ENCODE measurements at places on chromosomes 12 and 14.

- DNase-seq: no peak
Observed at GRCh38 chr14:75717729-75718128, 56.7 kb downstream of the TTLL5 start.

GRCh38 chr12:11981121-11981733, 89.5 kb upstream of the BCL2L14 start:
- peak; percentile 9 for DNase-seq

DNA sequence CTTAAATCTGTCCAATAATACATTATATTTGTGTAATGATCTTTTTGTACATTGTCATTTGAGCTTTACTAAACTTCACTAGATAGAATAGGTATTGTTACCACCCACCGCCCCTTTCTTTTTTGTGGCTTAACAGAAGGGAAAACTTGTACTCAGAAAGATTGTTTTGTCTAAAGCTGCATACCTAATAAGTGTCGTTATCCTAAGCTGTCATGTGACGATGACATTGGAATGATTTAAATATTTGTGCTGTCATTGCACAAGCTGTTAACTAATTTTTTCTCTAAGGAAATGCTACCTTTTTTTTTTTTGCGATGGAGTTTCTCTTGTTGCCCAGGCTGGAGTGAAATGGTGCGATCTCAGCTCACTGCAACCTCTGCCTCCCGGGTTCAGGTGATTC, 3.6 kb downstream of the DIP2B start:
- no peak for DNase-seq

DNA sequence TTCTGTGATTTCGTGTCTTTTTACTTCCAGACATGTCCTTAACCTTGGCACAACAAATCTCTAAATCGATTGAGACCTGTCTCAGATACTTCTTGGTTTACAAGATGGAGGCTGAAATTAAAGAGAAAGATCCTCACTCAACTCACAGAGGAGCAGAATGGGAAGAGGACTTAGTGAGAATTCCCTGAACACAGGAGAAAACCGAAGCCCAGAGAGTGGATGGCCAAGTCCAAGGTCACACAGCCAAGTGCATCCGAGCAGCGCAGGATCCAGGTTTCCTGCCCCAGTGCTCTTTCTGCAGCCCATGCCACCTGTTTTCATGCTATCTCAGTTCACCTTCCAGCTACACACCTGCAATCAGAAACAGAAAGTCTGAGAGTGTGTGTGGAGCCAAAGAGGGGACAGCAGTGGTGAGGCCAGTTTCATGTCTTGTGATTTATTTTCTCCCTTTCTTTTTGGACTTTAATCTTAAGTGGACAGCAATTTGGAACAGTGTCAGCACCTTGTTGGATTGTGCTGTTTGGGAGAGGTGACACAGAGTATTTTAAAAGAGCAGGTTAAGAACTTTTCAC, 22.9 kb upstream of the TCL1B start:
- no peak for DNase-seq

DNA sequence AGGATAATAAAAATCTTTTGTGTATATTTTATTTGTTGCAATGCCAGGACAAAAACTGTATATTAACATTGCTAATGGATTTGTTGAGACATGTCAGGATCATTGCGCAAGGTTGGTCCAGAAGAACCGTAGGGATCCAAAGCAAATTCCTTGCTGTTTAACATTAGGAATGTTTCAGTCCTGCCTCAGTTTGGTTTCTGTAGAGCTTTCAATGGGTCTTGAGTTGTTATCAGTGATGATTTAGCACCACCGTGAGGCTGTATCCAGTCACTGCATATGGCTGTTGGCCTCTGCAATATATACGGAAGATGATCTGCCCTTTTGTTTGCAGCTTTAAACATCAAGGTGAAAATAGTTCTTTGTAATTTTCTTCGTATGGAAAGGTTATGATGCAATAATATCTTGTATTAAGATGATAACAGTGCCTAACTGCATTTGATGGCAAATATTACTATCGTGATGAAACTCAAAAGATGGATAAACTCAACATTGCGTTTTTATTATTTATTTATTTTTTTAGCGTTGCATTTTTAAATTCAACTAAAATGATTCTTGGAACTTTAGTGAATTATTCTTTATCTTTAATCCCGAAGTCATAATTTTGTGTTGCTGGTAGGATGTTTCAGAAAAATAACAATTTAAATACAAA, 231.2 kb downstream of the AKAP6 start:
- no peak for DNase-seq

DNA sequence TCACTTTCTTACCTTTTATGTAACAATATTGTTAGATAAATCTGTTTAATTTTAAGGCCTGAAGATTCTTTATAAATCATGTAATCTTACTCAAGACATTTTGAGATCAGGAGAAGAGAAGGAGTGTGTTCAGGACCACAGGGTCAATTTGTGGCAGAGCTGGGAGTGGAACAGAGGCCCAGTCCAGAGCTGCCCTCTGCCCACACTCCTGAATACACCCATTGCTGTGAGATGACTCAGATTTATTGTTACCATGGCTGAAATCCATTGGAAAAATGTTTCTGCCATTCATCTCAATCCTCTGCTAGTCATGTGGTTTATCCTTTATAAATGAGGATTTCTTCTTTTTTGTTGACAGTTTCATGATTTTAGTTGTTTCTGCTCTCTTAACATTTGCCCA, 100.5 kb upstream of the STXBP6 start:
- no peak for DNase-seq

GRCh38 chr12:12954356-12954755, 2.4 kb upstream of the GPRC5D start:
- no peak for DNase-seq

- DNase-seq: no peak
Observed at GRCh38 chr12:102510463-102510862, 30.1 kb upstream of the IGF1 start.

GRCh38 chr12:56159482-56160192, 1.5 kb downstream of the MYL6 start:
- DNase-seq: no peak

DNA sequence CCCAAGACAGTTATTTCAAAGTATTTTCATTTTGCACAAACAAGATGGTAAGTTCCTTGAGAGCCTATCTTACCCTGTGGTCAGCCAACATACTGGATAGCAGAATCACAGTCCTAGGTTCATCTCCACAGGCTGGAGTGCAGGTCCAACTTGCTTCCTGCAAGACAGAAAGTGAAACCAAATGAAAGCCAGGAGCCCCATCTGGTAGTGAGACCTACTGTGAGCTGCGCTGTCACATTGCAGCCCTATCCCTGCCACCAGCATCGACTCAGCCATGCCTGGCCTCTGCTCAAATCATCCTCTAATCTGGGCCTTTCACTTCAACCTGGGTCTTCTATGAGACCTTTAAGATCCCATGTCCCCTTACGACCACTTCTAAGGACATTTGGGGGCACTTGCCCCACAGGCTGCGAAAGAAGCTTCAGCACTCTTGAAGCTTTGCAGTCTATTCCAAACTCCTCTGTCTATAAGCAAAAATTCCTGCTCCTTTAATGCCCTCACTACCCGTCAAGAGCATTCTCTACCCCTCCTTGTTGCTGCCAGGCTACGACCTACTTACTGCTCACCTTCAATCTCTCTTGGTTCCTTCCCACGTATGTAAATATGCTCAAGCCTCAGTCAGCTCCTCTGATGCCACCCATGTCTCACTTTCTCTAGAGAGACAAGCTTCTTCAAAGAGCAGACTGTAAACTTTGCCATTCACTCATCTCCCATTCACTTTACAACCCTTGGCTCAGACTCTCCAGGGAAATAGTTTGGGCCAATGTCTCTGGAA, 55.9 kb upstream of the TSPAN11 start:
- no peak for DNase-seq

Data from activated CD4-positive, alpha-beta T cell treated with anti-CD3 and anti-CD28 coated beads for 1 hour (primary cell).